Fibroblast of the conjunctiva (primary cell): ENCODE measurements at places on chromosomes 12 and 14.
A peak's percentile ranks its signal among the peaks of the same experiment; 100 is the strongest.

- no peak for DNase-seq
Measured at GRCh38 chr12:54975272-54975671, 9.3 kb downstream of the TESPA1 start.

DNA sequence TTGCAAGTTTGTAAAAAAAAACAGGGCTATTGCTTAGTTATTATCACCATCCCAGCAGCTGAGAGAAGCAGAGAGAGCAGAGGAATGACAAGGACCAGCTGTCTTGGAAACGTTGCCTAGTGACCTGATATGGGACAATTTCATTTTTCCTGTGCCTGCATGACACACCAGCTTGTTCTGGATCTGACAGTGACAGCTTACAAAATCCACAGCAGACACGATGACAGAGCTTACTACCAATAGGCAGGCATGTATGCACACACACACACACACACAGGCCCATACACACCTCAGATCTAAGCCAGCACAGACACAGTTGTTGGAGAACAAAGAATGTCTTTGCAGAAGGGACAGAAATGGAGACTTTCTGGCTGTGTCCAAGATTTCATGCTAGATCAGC is 25.4 kb downstream of the HSPB8 start:
- DNase-seq = no peak

GRCh38 chr14:103679351-103679750 is 35.9 kb downstream of the XRCC3 start:
- DNase-seq = no peak

- no peak for DNase-seq
Measured at GRCh38 chr12:127355061-127355841, 911.7 kb upstream of the TMEM132C start.

DNA sequence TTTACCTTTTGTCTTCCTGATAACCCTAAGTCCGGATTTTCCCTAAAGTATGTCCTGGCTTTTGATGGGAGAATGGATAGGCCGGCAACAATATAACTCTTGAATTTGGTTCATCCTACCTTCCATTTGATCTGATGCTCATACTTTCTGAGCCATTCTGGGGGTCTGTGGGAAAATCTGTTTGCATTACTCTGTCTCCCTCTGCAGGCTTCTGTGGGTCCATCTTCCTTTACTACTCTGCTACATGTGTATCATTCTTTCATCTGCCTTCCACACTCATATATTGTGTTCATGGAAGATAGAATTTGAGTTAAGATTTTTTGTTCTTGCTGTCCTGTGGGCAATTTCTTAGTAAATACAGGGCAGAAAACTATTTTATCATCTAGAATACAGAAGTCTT is 101.5 kb downstream of the NAV3 start:
- no peak for DNase-seq

- DNase-seq = no peak
Measured at GRCh38 chr12:47411966-47412365, 293.9 kb downstream of the RPAP3 start.

DNA sequence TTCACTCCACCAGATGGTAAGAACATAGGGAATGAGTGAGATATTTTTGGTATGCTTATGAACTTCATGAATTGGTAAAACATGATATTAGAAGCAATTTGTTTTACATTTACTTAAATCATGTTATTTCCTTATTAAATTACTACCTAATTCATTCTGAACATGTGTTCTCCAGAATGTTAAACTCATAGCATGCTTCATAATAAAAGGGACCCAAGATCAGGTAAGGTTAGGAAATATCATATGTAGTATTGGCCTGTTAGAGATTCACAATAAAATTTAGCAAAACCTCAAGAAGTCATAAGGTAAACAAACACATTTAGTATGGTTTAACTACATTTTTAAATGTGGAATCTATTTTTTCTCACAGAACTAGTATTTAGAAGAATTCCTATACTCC is 28.2 kb downstream of the PTPRQ start:
- DNase-seq = no peak

DNA sequence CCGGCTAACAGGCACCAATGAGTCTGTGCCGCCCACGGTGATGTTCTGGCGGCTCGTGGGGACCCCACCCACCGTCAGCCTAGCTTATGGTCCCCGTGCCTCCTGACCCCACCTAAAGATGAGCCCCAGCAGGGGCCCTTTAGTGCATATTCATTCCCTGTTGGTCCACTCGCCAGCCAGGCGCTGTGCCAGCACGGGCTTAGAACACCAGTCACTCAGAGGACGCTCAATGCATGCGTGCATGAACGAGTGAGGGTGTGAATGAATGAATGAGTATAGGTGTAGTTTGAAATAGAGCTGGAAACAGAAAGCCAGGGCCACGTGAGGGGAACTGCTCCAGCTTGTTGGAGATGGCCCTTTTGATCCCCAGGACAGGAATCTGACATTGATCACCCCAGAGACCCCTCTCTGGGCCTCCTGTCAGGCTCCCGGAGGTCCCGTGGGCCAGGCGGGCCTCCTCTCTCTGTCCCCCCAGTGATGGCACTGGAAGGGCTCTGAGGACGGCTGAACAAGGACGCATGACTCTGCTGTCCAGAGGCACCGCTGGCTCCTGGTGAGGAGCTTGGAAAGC is 193.9 kb upstream of the C14orf180 start:
- DNase-seq = no peak

DNA sequence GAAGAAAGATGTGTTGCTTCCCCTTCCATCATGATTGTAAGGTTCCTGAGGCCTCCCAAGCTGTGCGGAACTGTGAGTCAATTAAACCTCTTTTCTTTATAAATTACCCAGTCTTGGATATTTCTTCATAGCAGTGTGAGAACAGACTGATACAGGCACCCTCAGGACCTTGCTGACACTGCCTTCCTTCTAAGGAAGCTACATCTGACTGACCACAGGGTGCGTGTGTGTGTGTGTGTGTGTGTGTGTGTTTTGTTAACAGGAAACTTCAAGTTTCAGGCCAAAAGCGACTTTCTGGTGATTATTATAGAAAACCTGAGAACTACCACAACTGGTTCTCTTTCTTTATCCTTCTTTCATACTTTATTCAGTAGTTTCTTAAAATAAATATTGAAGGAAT is 149.0 kb downstream of the CAPZA3 start:
- no peak for DNase-seq

- DNase-seq = no peak
Measured at GRCh38 chr12:3253682-3254275, 176.6 kb downstream of the TSPAN9 start.

DNA sequence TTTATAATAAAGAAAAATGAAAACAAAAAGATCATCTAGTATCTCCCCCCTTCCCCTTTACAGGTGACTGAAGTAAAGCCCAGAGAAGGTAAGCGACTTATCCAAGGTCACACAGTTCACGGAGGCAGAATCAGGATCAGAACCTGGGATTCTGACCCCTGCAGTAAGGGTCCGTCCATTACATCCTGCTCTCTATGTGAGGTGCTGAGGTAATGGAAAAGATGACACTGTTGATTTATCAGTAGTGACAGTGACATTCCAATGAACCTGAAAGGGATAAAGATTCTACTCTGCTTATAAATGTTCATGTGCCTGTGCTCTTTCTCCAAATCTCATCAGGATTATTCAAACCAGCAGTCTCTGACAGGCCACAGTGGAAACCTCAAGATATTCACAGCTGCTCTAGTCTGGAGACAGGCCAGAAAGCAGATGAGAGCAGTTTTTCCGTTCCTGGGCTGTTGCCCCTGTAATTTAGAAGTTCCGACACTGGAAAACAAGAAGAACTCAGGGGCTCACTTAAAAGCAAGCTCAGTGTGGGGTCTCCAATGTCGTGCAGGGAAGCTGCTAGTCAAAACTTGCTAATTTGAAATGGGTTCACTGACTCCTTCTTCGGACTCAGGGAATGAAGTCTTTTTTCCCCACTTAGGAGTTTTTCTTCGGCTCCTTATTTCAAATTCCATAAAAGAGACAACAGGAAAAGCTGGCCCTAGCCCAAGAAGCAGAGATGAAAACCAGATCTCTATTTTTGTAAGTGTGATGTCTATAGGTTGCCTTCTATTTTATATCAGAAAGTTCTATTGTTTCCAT is 131.8 kb upstream of the EEA1 start:
- DNase-seq = peak; percentile 39

DNA sequence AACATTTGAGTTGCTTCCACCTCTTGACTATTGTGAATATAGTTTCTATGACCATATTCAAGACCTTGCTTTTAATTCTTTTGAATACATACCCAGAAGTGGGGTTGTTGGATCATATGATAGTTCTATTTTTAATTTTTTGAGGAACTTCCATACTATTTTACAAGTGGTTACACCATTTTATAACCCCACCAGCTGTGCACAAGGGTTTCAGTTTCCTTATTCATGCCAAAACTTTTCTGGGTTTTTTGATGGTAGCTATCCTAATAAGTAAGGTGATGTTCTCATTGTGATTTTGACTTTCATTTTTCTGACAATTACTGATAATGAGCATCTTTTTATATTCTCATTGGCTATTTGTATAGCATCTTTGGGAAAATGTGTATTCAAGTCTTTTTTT is 109.4 kb upstream of the GARIN2 start:
- no peak for DNase-seq

- no peak for DNase-seq
Measured at GRCh38 chr14:22556021-22556989, 32.7 kb downstream of the DAD1 start.

DNA sequence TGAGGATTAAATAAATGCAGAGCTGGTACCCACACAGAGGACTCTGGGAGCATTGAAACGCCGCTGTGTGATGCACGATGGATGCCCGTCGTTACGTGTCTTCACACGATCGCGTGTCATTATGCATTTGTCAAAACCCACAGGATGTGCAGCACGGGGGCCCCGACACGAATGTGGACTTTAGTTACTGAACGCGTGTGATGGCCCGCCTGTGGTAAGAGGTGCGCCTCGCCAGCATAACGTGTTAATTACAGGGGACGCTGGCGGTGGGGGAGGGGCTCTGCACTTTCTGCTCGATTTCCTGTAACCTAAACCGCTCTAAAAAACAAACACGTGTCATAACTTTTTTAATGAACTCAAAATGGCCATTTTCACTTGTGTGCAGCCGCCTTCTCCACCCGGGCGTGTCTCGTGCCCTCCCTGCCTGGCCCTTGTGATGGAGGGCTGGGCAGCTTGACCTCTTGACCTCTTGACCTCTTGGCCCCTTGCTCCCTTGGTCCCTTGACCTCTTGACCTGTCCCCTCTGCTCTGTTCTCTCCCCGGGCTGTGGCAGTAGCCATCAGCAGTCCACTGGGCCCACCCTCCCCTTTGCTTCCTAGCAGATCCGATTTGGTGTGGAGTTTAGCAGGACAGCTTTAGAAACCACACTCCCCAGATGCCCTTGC is 33.7 kb upstream of the GALNT9 start:
- no peak for DNase-seq

- no peak for DNase-seq
Measured at GRCh38 chr12:11762723-11763326, 113.4 kb downstream of the ETV6 start.

GRCh38 chr12:54967461-54967860 is 17.1 kb downstream of the TESPA1 start:
- no peak for DNase-seq

DNA sequence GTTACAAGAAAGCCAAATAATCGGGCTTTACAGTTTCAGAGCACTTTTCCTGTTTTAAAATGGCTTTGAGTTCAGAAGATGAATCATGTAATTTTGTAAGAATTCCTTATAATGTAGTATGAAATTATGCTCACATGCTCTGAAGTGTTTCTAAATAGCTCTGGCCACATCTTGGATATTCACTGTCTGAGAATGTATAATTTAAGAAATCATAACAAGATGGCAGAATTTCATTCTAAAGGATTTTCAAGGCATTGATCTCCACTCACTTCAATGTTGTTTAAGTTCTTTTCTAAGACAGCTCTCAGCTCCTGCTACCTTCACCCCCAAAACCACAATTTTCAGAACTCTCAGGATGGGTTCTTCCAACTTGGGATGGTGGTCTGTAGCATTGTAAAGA is 180.1 kb downstream of the DACT1 start:
- no peak for DNase-seq
